NT2/D1 (cell line): ENCODE measurements at places on chromosomes 11 and 22.

- no peak for DNase-seq
Measured at GRCh38 chr22:18091478-18091877, 13.7 kb downstream of the PEX26 start.

GRCh38 chr11:67261946-67262681, 4.2 kb upstream of the GRK2 start:
- no peak for DNase-seq

DNA sequence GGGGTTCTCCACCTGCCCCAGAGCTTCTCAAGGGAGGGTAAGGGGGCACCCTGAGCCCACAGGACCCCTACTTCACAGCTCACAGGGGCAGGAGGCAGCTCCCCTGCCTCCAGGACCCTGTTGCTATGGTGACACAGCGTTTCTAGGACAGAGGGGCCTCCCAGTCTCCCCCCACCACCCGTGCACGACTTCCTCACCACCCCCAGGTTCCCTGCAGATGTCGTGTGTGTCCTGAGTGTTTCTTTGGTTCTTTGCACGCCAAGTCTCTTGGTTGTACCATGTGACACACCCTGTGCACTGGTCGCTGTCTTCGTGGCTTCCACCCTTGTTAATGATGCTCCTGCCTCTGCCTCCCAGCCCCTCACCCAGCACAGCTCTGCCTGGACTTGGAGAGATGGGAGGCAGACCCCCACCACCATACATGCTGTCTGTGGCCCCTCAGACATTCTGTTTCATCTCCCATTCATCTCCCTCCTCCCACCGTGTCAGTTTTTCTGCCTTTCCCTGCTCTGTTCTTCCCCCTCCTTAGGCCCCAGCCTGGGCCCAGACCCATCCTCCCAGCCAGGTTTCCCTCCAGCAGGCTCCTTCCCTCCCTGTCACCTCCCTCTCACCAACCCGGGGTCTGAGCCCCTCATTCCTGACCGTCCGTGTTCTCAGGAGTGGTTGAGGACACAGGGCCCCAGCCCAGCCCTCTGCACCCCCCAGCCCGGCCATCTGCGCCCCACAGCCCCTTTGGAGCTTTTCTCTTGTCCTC, 24.5 kb upstream of the RAB1B start:
- DNase-seq, result no peak

GRCh38 chr11:13118650-13119049, 109.5 kb downstream of the RASSF10 start:
- DNase-seq, result no peak

DNA sequence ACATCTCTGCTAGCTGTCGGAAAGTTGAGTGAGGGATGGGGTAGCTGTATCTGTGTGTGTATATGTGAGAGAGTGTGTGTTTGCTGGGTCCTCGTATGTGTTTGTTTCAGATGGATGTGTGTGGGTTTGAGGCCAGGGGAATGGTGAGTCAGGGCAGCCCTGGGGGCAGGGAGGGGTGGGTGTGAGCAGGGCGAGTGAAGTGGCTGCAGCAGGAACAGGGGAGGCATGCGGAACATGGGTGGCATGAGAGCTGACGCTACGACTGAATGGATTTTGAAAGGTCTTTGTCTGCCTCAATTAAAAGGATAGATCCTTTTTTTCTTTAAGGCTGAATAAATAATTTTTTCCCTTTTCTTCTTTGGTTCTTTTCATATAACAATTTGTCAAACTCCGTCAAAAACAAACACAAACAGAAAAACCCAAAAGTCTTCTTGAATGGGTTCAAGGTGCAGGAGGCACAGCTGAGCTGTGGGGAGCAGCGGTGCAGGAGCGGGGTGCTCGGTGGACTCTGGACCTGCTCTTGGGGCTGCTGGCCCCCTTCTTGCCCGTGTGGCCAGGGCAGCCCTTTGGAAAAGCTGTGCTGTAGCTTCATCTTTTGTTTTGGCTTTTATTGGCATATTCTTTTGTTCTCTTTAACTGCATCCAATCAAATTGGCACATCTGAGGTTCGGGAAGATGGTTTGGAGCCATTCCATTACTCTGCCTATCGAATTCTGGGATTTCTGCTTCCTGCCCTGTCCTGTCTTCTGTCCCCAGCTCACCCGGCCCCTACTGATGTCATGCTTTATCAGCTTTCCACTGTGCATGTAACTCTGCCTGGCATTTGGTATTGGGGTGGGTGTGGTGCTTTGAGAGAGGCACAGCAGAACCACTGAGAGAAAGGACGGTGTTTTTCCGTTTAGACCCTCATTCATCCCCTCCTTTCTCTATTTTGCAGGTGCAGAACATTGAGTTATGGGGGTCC, 80.1 kb downstream of the ADAMTS15 start:
- DNase-seq, result no peak

DNA sequence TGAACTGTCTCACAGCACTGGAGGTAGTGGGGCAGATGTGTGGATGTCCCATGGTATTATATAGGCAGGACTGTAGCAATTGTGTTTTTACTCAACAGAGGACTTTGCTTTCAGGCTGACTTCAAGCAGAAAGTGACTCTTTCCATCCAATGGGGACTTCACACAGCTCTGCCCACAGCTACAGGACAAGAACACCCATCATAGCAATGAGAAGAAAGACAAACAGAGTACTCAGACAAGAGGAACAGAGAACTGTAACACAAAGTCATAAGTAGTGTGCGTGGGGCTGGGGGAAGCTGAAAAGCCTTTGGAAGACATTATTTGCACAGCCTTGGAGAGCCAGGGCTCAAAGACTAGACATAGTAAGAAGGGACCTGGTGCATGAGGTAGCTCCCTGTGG, 70.3 kb downstream of the CCDC81 start:
- no peak for DNase-seq

- DNase-seq, result no peak
Measured at GRCh38 chr11:59266491-59266890, 53.8 kb upstream of the MPEG1 start.

GRCh38 chr11:92576315-92576714, 351.7 kb downstream of the FAT3 start:
- DNase-seq, result no peak
